ENCODE measurements at places on chromosomes 6 and 20.

GRCh38 chr6:70838907-70839285 is 118.0 kb downstream of the B3GAT2 start:
- no peak for DNase-seq

DNA sequence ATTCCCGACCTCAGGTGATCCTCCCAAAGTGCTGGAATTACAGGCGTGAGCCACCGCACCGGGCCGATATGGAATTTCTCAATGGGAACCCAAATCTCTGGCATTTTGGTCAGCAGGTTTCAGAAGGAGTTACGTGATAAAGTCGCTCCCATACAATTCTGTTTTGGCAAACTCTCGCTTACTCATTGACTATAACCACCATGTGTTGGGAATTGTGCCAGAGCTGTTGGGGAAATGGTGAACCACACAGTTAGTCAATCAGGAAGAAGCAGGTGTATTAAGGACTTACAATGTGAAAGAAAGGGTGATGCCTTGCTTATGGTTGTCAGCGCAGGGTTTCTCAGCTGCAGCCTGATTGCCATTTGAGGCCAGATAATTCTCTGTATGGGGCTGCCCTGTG is 410.5 kb downstream of the QKI start:
- no peak for DNase-seq

DNA sequence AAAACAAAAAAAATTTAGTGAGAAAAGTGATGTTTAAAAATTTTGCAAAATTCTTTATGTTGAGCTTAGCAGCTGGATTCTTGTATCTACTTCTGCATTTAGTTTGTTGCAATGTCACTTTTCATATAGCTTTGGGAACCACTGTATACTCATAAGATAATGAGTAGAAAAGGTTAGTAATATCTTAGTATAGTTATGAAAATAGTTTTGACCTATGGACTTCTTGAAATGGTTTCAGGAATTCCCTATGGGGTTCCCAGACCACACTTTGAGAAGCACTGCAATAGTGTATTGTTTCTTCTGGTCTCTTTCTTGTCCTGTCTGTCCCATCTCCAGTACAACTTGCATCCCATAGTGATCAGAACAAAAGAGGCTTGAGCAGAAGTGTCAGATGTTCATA is 29.4 kb downstream of the PPP1R16B start:
- no peak for DNase-seq

- DNase-seq: no peak
Measured at GRCh38 chr6:126628125-126628524, 288.2 kb downstream of the CENPW start.

GRCh38 chr20:48777821-48778220 is 50.0 kb downstream of the PREX1 start:
- no peak for DNase-seq

- DNase-seq: no peak
Measured at GRCh38 chr6:22442826-22443225, 126.5 kb upstream of the HDGFL1 start.

DNA sequence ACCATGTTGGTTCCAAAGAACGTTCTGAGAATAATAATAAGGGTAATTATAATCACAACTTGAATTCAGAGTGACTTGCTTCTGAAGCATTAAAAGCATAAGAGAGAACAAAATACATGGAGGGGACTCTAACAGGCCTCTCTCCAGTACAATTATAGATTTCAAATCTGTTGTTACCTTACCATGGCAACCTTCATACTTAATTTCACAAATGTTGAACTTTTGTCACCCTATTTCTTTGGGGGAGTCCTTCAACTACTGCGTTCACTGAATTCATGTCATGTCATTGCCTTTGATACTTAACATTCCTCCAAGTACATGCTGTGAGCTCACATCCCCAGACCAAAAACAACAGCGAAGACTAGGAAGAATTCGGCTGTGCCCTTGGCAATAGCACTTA is 104.0 kb downstream of the MKKS start:
- DNase-seq: no peak

GRCh38 chr20:48457193-48458002 is 370.4 kb downstream of the PREX1 start:
- DNase-seq: no peak

DNA sequence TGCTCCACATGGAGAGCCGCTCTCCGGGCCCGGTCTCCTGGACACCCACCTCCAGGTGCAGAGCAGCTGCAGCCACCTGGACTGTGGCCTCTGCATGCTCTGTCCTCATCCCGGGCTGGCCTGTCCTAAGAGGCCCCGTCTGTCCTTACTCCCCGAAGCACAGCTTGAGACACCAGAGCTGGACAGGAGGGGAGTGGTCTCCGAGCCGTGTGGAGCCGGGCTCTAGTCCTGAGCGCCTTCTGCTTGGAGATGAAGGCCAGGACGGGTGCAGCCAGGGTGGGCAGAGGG is 6.7 kb upstream of the NTSR1 start:
- no peak for DNase-seq

Measured in neural crest cell (in vitro differentiated cells).